ENCODE measurements at places on chromosomes 16 and 17.

DNA sequence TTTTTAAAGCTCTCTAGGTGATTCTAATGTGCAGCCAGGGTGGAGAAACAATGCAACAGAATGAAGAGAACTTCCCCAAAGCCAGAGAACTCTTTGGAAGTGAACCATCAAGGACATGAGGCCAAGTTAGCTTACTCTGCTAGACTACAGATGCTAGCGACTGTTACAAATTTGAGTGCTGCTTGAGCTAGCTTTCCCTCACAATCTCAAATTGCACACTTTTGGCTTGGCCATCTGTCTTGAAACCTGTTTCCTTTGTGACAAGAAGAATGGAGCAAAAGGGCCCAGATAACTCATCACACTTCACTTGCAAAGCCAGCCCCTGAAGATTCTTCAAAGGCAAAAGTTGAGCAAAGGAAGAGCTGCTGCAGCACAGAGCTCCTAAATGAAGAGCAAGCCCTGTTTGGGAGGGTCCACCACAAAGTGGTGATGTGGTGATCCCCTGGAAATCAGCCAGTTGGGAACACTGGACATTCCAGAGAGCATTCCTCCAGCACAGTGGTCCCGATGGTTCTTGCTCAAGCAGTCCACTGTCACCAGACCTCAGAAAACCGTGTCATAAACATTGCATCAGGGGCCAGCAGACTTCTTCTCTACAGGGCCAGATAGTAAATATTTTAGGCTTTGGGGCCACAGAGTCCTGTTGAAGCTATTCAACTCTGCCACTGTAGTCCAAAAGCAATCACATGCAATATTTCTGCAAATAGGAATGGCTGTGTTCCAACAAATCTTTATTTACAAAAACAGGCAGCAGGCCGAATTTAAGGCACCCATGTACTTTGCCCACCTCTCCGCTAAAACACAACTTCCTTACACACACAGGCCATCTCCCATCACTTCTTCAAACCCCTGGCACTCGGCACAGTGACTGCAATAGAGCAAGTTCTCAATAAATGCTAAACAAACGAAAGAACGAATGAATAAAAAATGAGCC lies 21.2 kb downstream of the SLC39A11 start:
- DNase-seq: no peak

DNA sequence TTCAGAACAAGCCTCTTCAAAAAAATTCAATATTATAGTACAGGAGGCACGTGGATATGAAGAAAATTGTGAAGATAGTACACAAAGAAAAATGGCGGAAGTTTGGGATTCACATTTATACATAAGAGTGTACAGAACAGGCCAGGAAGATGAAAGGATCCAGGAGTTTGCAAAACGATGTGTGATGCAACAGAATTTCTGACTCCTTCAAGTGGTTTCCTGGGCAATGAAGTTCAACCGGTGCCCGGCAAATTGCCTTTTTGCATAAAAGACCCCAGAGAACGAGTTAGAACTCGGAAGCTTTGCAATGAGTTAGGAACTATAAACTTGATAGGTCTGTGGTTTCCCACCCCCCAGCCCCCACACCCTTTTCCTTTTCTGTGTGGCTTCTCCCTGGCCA lies 189.1 kb downstream of the SALL1 start:
- DNase-seq: no peak

GRCh38 chr17:64240741-64241347 lies 22.2 kb downstream of the TEX2 start:
- no peak for DNase-seq

DNA sequence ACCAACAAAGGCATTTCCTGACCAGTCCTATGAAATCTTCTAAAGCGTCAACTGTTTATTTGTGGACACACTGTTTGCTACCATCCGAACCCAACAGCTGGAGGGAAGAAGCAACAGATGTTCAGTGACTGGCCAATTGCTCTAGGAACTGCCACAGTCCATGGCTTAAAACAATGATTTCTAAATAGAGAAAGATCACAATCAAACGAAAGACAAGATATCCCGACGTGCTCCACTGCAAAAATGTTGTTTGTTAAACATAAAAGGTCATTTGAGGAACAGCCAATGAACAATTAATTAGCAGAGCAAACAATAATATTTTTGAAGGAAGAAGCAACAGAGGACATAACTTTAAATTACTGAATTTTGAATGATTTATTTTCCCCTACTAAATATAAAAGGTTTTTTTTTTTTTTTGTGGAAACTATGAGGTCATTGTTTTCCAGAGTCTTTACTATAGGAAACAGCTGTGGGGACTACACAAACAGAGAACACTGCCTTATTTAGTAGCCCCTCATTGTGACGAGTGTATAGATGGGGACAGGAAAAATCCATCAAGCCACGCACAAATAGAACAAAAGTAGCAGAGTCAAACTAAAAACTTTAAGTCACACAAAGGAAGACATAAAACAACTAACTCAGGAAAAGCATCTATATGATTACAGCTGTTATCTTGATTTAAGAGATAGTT lies 17.2 kb downstream of the USP31 start:
- DNase-seq: no peak

GRCh38 chr17:17355426-17355825 lies 52.3 kb downstream of the NT5M start:
- no peak for DNase-seq

GRCh38 chr16:66873685-66874055 lies 6.6 kb upstream of the PDP2 start:
- DNase-seq: no peak

DNA sequence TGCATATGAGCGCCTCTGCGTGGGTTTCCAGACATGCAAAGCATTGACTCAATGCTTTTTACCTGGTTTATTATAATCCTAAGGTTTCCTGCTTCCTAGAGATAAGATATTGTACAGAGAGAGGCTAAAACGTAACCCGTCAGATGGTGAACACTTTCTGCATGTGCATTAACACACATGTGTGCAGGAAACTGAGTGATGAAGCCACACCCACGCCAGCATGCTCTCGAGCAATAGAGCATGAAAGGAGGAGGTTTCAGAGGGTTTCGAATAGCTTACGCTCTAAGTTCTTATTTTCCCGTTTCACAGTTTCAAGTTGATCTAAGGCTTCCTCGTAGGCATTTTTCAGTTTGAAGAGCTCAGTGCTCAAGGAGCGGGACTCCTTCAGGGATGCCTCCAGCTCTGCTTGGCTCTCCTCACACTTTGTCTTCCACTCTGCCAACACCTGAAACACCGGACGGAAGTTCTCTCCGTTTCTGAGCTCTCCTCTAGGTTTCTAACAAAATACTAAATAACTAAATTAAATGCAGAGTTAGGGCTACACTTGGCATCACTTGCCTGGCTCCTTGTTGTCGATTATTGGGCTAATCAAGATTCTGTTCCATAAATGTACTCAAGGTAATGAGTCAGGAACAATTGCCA lies 23.2 kb downstream of the MYH3 start:
- no peak for DNase-seq

GRCh38 chr17:65677932-65678331 lies 116.5 kb upstream of the AXIN2 start:
- no peak for DNase-seq

DNA sequence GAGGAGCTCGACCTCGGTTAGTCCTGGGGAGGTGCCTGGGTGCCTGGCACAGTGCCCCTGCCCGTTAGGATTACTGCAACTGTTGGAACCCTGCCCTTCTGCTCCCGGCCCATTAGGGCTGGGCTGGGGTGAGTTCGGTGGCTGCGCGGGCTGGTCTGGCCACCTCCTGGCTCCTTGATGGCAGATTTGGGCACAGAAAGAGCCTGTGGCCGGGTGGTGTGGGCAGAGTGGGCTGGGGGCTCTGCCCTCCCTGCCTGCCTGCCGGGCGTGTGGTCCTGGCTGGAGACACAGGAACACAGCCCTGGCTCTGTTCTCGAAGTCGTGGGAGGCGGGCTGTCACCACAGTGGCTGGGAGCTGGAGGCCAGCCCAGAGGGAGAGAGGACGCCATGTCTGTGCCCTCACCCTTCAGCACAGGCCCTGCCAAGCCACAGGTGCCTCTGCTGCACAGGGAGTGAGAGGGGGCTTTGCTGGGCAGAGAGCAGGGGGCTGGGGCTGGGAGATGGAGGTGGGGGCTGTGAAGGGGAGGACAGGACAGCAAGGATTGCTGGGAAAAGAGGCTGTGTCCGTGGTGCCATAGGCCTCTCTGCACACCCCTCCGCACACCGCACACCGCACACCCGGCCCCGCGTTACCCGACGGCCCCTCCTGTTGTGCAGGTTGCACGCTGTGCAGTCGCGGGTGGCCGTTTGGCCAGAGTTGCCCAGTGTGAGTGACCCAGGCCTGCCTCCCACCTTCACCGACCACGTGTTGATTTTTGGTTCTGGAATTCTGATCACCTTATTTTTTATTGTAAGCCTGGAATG lies 236.6 kb upstream of the GSE1 start:
- no peak for DNase-seq

- peak; percentile 42 for DNase-seq
Measured at GRCh38 chr17:7220593-7221277, 997 bp downstream of the ACADVL start.

DNA sequence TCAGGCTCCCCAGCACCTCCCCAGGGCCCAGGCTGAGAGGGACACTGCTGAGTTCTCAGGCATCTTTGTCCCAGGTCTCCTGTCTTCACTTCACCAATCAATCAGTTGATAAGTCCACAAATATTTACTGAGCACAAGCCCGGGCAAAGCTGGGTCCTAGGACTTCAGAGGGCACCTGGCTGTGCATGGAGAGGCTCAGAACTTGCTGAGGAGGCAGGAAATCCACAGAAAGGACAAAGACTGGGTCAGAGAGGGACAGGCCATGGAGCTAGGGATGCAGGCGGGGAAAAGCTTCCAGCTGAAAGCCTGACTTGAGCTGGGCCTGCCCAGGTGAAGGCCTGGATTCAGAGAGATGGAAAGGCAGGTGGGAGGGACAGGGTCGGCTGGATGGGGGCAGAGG lies 33.2 kb upstream of the C1QL1 start:
- DNase-seq: no peak

DNA sequence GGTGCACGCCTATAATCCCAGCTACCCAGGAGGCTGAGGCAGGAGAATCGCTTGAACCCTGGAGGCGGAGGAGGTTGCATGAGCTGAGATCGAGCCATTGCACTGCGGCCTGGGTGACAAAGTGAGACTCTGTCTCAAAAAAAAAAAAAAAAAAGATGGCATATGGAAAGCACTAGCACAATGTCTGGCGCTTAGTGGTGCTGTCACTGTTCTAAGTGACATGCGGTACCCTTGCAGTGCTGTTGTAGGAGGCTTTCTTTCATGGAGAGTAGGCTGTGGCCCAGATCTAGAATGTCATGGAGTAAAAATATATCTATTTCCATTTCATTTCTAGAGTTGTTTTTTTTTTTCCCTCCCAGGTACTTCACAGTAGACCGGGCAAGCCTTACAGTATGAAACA lies 14.6 kb upstream of the METTL9 start:
- no peak for DNase-seq

DNA sequence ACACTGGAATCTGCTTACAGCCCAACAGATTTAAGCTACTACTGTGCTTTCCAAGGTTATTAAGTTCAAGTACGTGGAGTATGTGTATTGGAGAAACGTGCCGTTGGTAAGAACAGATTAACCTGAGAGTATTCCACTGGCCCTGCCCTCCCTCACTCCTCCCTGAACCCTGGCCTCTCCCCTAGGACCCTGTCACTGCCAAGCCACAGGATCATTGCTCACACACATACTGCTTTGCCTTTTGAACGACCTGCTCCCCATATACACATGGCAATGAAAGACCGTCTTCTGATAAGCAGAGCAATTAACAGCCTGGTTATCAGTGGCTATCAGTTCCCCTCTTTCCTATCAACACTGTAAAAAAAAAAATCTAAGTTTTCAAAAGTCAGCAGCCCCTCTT lies 458.9 kb upstream of the DYNLRB2 start:
- no peak for DNase-seq

- DNase-seq: no peak
Measured at GRCh38 chr17:50173335-50173941, 7.6 kb downstream of the SGCA start.

Measured in stimulated activated CD4-positive, alpha-beta T cell treated with anti-CD3 and anti-CD28 coated beads, Interleukin-15, amount 100 ng/mL, for 1 hour (primary cell).